Occipital lobe (tissue), 3 donors: ENCODE measurements at places on chromosomes 6 and 20.

GRCh38 chr6:106225581-106225980, 100.0 kb downstream of the ATG5 start:
- DNase-seq: no peak

GRCh38 chr6:75077701-75078100, 128.2 kb downstream of the COL12A1 start:
- no peak for DNase-seq

GRCh38 chr6:7587631-7588100, 2.3 kb upstream of the SNRNP48 start:
- DNase-seq: no peak

DNA sequence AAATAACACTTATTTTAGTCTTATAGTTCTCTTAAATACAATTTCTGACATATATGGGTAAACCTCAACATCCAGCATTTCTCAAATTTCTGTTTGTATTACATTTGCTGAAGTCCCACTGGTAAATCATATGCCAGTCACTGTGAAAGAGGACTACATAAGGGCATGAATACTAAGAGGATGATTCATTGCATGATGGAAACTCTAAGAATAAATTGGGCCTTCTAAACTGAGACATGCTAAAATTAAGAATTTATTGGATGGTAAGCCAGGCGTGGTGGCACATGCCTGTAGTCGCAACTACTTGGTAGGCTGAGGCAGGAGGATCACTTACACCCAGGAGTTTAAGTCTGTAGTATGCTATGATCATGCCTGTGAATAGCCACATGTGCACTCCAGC, 12.1 kb downstream of the DEFB123 start:
- no peak for DNase-seq

DNA sequence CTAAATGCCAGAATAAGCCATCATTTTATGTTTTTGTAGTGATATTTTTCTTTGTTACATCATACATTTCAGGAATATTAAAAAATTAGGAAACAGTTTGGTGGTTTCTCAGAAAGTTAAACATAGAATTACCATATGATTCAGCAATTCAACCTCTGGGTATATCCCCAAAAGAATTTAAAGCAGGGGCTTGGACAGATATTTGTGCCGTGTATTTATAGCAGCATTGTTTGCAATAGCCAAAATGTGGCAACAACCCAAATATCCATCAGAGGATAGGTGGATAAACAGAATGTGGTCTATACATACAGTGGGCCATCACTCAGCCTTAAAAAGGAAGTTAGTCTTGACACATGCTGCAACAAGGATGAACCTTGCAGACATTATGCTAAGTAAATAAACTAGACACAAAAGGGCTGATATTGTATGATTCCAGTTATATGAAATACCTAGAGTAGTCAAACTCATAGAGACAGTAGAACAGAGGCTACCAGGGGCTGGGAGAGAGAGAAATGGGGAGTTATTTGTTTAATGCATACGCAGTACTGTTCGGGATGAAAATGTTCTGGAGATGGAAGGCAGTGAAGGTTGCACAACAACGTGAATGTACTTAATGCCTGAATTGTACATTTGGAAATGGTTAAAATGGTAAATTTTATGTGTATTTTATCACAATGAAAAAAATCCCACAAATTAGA, 18.9 kb upstream of the TRAF3IP2 start:
- DNase-seq: no peak

DNA sequence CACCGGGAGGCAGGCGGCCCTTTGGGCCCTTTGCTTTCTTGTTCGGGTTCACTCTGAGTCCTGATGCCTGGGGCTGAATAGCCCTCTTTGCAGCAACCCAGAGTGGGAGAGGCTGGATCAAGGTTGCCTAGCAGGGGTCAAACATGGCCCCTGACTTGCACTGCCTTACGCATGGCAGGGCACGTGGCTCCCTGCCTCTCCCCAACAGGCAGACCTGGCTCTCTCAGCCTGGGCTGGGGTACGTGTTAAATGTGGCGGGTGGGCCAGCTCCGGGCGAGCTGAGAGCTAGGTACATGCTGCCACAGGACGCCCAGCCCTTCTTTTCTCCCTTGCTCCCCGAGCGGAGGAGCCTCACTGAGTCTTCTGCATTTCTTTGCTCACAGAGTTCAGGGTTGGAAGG, 7.3 kb downstream of the C6orf132 start:
- DNase-seq: no peak

DNA sequence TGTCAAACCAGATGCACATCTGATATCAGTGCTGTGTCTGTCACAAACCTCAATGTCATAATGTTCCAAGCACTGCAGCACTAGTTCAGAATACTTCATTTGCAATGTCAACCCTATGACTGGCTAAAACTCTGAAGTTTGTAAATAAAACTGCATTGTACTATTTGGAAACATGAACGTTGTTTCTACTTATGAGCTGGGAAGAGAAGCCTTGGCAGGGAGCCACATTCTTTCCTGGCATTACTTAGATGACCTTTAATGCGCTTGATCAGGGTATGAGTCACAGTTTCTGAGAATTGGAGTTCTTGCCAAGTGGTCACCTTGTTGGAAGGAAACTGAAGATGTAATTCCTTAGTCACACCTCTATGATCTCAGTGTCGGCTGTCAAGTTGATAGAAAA, 664.8 kb upstream of the MMS22L start:
- no peak for DNase-seq

DNA sequence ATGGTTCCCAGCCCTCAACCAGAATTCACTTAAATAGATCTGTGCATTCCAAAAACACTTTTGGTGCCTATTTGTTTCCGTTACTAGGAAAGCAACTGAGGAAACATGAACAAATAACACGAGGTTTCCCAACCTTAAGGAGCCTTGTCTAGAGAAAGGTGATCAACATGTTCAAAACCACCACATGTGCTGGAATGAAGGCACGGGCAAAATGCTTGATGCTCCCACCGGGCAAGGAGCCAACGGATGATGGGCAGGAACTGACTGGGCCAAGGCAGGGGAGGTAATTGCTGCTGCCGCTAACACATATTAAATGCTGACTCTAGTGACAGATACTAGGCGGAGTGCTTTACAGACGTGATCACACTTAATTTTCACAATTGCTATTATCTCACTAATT, 2.5 kb downstream of the MYLK4 start:
- no peak for DNase-seq
